Large intestine (tissue), 12 donors: ENCODE measurements at places on chromosomes 2 and 18. TPM values are rescaled to one million over a fixed set of nuclear protein-coding genes. Genes with fewer than 3 reads are reported as not detected.

DNA sequence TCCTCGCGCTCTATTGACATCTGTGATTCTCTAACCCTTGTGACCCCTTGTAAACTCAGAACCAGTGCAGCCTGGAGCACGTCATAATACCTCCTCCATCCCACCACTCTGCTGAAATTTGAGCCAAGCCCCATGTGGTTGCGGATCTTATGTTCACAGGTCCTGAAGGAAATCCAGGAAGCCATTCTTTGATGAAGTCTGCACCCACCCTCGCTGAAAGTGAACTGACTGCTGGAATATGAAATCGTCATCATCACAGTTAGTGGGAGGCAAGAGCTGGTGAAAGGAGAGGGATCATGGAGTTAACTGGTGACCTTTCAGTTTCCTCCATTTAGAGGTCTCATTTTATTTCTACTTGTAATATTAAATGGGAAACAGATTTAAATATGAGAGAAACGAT lies 21.6 kb downstream of the ZEB2 start:
- peaks cover 32% of the 10 kb centered on the region for H3K27me3 ChIP-seq
- H3K36me3 ChIP-seq = no peaks in the 10 kb centered on the region
- no peak overlapping the region for H3K27ac ChIP-seq
- no peaks in the 10 kb centered on the region for H3K4me1 ChIP-seq

The BOLL gene
- 0.09 TPM for polyA plus RNA-seq

DNA sequence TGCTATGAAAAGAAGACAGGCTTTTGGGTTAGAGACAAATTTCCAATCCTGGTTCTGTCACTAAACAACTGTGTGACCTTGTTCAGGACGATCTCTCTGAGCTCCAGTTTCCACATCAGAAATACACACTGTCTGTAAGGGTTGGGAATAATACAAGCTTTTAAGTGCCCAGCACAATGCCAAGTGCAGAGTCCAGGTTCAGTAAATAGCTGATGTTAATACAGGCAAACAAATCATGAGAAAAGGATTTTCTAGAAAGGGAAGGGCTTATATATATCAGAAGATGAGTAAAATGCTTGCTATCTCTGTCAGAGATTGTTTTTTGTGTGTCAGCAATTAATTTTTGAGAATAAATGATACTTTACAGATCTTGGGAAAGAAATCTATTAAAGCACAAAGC lies 388.3 kb downstream of the NBAS start:
- no peak for DNase-seq
- H3K4me1 ChIP-seq = no peaks in the 10 kb centered on the region
- no peak overlapping the region for H3K4me3 ChIP-seq

The TMEM198 gene
- polyA plus RNA-seq = 19.9 TPM

DNA sequence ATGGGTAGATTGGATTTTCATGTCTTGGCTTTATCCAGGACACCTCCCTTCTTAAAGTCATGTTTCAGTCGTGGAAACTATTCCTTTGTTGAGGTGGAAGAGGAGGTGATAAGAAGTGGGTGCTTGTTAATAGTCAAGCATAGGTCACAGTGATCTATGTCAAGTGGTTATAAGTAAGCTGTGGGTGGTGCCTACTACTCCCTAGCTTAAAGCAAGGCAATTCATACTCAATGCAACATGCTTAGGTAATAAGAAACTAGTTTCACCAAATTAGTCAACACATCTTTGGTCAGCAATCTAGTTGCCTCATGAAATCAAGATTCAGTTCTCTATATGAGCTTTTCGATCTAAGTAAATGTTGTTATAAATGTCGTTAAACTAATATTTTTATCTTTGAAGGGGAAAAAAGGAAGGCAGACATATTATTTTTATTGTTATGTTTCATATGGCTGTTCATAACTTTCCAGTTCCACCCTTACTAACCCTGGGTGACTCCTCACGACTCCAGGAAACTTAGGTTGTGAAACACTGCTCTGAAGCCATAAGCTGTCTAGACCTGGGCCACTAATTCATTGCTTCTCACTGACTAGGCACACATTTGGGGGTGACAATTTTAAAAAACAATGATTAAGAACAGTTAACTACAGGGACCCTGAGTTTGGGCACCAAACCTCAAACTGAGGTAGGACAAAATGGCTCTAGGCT lies 5.8 kb upstream of the ABCB11 start:
- H3K27me3 ChIP-seq = no peaks in the 10 kb centered on the region
- H3K4me3 ChIP-seq = no peak overlapping the region
- H3K36me3 ChIP-seq = no peaks in the 10 kb centered on the region
- DNase-seq = no peak

The LRP2 gene
- 4.4 TPM for polyA plus RNA-seq

- H3K27me3 ChIP-seq = no peaks in the 10 kb centered on the region
- no peaks in the 10 kb centered on the region for H3K4me1 ChIP-seq
- H3K27ac ChIP-seq = no peak overlapping the region
- no peak overlapping the region for H3K4me3 ChIP-seq
These were observed 34.3 kb downstream of the ARHGAP25 start for GRCh38 chr2:68768951-68769350.

DNA sequence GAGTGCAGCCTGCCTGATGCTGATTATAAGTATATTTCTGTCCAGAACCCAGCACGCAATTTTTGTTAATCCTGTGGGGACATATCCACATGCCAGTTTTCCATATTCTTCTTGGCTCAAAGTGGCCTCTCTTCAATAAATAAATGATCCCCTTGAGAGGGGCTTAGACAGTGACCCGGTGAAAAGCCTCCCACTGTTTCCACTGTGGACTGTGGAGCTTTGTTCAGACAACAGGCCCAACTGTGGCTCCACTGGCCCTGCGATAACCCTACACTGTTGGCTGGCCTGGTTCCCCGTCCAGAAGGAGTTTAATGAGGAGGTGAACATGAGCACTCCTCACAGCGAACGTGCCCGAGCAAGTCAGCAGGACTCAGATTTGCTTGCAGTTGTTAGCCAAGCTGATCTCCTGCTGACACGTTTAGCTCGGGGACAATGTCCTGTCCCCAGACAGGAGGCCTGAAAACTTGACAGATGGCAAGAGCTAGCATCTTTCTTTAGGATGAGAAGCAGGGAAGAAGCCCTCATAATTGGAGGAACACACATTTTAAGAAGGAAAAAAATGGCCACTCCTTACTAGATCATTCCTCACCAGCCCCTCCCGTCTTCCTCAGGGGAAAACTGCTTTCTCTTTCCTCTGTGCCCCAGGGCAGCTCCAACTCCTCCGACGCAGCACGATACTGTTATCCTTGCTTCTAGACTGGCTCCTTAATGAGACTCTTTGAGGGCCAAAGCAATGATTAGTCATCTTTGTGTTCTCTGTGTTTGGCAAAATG lies 20.0 kb upstream of the MTCL1 start:
- H3K27ac ChIP-seq = no peak overlapping the region
- no peak for DNase-seq
- H3K27me3 ChIP-seq = no peaks in the 10 kb centered on the region
- H3K4me3 ChIP-seq = no peak overlapping the region

DNA sequence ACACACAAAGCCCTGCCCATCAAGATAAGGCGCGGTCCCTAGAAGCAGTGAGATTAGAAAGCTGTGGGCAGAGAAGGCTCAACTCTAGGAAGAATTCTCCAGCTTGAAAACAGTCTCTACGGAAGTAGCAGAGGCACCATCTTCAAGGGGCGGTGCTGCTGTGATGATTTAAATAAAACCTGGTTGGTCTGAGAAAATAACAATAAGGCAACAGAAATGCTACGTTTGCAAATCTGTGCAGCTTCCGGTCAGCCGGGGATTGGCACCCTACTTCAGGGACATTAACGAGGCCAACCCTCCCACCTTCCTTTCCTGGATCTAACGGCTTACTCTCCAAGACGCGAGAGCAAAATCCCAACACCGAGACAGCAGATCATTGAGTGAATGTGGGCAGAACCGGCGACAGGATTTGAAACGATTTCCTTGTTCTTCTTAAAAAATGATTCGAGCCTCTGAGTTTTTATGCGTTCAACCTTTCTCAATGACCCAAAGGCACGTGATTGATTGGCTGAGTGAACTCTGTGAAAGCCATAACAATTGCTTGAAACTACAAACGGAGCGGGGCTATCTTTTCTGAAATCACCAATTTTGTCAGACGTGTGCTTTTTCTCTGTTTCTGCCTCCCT lies 93.7 kb upstream of the ZNF516 start:
- H3K4me1 ChIP-seq = no peaks in the 10 kb centered on the region
- H3K27me3 ChIP-seq = peaks cover 16% of the 10 kb centered on the region
- H3K27ac ChIP-seq = no peak overlapping the region
- no peaks in the 10 kb centered on the region for H3K36me3 ChIP-seq

DNA sequence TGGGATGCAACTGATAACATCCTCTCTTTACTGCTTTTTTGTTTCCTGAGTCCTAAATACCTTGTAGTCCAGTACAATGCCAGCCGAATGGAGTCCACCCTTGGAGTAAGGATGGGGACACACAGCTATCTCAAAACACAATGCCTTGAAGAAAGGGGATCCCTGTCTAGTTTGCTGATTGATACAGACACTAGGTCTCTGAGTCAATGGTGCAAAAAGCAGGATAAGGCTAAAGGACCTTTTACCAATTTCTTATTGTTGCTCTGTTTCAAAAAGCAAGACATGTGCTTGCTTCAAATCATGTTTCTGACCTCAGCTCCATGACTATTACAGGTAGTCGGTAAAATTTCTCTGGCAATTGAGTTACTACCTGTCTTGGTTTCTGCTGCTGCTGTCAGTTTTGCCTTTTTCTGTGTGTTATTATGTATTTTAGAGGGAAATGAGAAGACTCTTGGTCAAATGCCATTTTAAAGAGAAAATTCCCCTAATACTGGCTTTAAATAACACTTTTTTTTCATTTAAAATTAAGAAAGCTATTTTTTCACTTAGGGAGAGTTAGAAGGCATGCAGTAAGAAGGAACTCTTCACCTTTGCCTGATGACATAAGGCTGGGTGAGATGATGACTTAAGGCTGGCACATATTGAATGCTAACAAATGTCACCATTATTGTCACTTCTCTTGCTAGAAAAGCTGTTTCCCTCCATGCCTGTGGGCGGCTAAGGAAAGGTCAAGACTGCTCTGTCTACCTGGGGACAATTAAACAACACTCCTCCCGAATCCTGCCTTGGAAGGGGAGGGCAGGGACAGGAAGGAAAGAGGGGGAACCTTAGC lies 4.9 kb upstream of the FIGLA start:
- H3K4me1 ChIP-seq = no peaks in the 10 kb centered on the region
- no peaks in the 10 kb centered on the region for H3K36me3 ChIP-seq
- H3K27me3 ChIP-seq = peaks cover 39% of the 10 kb centered on the region
- no peak for DNase-seq
- H3K4me3 ChIP-seq = no peak overlapping the region
- H3K27ac ChIP-seq = no peak overlapping the region

The GAREM2 gene
- polyA plus RNA-seq = 2.4 TPM

The DQX1 gene
- polyA plus RNA-seq = 12.9 TPM

The SLC9A4 gene
- polyA plus RNA-seq = 0.04 TPM

The GPC1 gene
- polyA plus RNA-seq = 16.3 TPM

The UGT1A9 gene
- not detected for polyA plus RNA-seq

GRCh38 chr2:26144953-26145680 lies 27.8 kb upstream of the GAREM2 start:
- peaks cover 9% of the 10 kb centered on the region for H3K4me1 ChIP-seq
- no peaks in the 10 kb centered on the region for H3K27me3 ChIP-seq
- H3K27ac ChIP-seq = no peak overlapping the region
- H3K4me3 ChIP-seq = no peak overlapping the region
- DNase-seq = no peak
- no peaks in the 10 kb centered on the region for H3K36me3 ChIP-seq

DNA sequence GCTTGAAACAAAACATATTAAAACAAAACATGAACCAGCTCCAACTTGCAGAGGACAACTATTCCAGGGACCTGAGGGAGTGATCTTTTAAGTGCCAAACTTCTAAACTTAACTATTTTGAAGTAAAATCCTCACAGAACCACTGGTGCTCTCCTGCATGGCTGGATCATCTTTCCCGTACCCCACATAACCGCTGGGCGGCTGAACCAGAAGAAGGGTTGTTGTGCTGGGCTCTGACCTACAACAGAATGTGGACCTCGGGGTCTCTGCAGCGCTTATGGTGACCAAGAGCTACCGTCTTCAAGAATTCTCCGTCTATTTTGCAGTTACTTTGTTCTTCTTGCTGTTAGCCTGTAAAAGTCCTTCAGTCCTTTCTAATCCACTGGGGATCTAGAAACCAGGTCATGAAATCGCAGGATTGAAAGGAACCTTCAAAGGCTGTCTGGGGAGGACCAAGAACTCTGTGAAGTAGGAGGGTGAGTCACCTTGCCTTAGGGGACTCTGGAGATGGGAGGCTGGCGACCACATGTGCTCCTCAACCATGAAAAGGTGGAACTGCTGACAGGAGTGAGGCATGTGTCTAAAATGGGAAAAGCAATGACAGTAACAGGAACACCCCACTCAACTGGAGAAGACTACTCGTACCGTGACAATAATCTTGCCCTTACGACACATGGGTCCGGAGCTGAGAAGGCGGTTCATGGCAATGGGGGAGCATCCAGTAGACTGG lies 46.6 kb downstream of the HDLBP start:
- H3K27ac ChIP-seq = no peak overlapping the region
- peaks cover 7% of the 10 kb centered on the region for H3K4me1 ChIP-seq
- peaks cover 45% of the 10 kb centered on the region for H3K36me3 ChIP-seq
- no peaks in the 10 kb centered on the region for H3K27me3 ChIP-seq
- H3K4me3 ChIP-seq = no peak overlapping the region

The DOK1 gene
- 6.4 TPM for polyA plus RNA-seq

DNA sequence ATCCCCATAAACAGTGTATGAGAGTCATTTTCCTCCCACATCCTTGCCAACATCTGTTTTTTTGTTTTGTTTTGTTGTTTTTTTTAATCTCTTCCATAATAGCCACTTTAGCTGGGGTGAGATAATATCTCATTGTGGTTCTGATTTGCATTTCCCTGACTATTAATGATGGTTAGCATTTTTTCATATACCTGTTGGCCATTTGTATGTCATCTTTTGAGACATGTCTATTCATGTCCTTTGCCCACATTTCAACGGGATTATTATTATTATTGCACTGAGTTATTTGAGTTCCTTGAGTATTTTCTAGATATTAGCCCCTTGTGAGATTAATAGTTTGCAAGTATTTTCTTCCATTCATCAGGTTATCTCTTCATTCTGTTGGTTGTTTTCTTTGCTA lies 223.3 kb downstream of the LPIN1 start:
- no peaks in the 10 kb centered on the region for H3K4me1 ChIP-seq
- no peaks in the 10 kb centered on the region for H3K27me3 ChIP-seq
- H3K36me3 ChIP-seq = no peaks in the 10 kb centered on the region
- no peak for DNase-seq
- no peak overlapping the region for H3K4me3 ChIP-seq

The SATB2 gene
- 5.0 TPM for polyA plus RNA-seq

The SEC11C gene
- polyA plus RNA-seq = 114 TPM

The OSBPL6 gene
- polyA plus RNA-seq = 4.6 TPM

- no peaks in the 10 kb centered on the region for H3K27me3 ChIP-seq
- no peak overlapping the region for H3K4me3 ChIP-seq
- no peaks in the 10 kb centered on the region for H3K4me1 ChIP-seq
- H3K36me3 ChIP-seq = no peaks in the 10 kb centered on the region
These were observed 239.1 kb upstream of the EPAS1 start for GRCh38 chr2:46058140-46058539.

DNA sequence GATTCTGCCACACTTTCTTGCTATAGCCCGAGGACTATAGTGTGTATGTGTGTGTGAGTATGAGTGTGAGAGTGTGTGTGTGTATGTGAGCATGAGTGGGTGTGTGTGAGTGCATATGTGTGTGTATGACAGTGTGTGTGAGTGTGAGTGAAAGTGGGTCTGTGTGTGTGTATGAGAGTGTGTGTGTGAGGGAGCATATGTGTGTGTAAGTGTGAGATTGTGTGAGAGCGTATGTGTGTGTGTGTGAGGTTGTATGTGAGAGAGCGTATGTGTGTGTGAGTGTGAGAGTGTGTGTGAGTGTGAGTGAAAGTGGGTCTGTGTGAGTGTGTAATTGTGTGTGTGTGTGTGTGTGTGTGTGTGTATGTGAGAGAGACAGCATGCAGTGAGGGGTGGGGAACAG lies 89.0 kb upstream of the ACSL3 start:
- no peaks in the 10 kb centered on the region for H3K4me1 ChIP-seq
- no peak overlapping the region for H3K4me3 ChIP-seq
- DNase-seq = no peak

The CAPN14 gene
- polyA plus RNA-seq = 0.13 TPM

The EFHD1 gene
- 1.7 TPM for polyA plus RNA-seq

The QPCT gene
- polyA plus RNA-seq = 9.1 TPM
